ENCODE measurements at places on chromosomes 11 and 22.

GRCh38 chr22:20044495-20045151 is 23.7 kb downstream of the TANGO2 start:
- DNase-seq, result no peak

DNA sequence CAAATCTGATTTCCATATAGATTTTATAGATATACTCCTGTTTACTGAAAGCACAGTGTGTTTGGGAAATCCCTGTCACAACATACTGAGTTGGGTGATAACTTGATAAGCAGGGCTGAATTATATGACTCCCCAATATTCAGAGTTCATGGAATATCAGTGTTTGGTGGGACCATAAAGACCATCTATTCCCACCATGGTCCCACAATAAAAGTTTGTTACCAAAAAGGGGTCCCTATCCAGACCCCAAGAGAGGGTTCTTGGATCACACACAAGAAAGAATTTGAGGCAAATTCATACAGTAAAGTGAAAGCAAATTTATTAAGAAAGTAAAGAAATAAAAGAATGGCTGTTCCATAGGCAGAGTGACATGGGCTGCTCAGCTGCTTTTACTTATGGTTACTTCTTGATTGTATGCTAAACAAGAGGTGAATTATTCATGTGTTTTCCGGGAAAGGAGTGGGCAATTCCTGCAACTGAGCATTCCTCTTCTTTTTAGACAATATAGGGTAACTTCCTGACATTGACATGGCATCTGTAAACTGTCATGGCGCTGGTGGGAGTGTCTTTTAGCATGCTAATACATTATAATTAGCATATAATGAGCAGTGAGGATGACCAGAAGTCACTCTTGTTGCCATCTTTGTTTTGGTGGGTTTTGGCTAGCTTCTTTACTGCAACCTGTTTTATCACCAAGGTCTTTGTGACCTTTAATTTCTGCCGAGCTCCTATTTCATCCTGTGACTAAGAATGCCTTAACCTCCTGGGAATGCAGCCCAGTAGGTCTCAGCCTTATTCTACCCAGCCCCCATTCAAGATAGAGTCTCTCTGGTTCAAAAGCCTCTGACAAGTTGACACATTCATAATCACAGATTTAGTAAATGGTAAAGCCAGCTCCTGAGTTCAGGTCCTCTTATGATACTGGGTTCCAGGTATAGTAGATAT is 240.6 kb upstream of the PDGFD start:
- no peak for DNase-seq

DNA sequence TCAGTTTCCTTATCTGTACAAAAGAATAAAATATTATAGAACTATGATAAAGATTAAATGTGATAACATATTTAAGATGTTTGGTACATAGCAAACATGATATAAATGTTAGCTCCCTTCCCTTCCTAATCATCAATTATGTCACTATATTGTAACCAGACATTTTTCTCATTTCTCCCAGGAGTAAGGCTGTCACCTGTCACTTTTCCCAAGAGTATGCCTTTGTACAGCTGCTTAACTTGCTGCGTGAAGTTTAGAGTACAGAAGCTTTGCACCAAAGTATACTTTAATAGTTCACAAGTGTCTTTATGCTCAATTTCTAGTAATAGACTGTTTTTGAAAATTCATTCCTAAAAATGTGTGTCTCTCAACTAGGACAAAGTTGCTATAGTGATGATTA is 186.9 kb downstream of the DLG2 start:
- DNase-seq, result no peak

- DNase-seq, result no peak
Observed at GRCh38 chr11:99952816-99953215, 734.3 kb upstream of the ARHGAP42 start.

DNA sequence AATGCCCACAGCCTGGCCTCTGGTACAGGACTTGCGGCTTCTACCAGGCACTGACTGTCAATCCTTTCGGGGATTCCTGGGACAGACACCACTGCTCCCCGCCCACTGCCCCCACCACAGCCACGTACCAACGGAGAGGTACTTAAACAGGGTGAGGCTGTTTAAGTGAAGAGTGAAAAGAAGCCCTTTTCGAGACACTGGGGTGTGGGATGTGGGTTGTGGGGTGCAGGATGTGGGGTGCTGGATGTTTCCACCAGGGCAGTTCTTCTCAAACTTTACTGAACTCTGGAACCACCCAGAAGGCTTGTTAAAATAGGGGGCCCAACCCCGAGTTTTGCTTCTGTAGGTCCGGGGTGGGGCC is 34.2 kb upstream of the PRR5 start:
- no peak for DNase-seq

DNA sequence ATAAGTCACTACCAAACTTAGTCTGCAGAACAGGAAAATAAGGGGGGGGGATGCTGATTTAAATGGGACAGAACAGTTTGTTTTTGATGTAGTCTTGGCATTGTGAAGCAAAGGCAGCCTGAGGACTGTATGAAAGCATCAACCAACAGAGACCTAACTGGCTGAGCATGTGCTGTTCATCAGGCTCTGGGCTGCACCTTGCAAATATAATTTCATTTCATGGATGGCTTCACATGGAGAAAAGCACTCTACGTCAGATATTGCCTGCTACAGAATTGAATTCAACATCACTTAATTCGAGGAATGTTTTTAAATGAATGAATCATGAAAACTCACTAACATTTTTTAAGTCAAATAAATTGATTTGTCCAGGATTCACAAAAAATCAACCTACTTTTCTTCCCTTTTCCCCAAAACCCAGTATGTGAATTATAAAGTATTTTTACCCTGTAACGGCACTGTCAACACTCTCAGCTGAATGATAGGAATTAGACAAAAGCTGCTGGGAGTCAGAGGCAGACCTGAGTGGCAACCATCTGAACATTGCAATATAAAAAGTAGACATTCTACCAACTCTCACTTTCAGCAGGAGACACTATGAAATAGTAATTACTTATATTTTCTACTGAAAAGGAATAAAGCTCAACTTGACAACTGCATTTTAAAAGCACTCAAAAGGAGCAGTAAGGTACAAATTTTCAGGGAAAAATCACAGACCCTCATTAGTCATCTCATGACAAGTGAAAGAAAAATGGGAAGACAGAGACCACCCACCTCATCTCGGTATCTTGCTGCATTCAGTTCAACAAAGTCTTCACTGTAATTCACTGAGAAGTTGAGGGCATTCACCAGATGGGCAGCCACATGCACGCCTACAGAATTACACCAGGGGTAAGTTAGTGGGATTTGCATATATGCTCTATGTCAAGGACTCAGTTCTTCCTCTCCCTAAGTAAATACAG is 47.5 kb downstream of the NOX4 start:
- DNase-seq, result no peak

GRCh38 chr11:128955636-128956035 is 13.0 kb upstream of the TP53AIP1 start:
- no peak for DNase-seq

DNA sequence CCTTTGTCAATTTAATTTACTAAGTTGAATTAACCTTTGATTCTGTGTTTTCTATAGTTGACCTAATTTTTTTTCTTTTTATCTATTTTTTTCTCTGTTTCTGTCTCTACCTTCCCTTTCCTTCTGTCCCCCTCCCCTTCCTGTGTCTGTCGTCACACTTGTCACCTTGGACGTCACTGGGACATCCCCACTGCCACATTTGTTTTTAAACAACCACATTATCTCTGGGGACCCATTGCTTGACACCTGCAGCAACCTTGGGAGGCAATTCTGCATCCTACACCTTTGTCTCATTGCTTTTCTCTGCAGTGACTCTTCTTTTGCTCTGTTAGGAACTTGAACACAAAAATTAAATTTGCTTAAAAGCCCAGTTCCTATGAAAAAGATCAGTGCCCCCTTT is 51.8 kb upstream of the TTC12 start:
- no peak for DNase-seq

DNA sequence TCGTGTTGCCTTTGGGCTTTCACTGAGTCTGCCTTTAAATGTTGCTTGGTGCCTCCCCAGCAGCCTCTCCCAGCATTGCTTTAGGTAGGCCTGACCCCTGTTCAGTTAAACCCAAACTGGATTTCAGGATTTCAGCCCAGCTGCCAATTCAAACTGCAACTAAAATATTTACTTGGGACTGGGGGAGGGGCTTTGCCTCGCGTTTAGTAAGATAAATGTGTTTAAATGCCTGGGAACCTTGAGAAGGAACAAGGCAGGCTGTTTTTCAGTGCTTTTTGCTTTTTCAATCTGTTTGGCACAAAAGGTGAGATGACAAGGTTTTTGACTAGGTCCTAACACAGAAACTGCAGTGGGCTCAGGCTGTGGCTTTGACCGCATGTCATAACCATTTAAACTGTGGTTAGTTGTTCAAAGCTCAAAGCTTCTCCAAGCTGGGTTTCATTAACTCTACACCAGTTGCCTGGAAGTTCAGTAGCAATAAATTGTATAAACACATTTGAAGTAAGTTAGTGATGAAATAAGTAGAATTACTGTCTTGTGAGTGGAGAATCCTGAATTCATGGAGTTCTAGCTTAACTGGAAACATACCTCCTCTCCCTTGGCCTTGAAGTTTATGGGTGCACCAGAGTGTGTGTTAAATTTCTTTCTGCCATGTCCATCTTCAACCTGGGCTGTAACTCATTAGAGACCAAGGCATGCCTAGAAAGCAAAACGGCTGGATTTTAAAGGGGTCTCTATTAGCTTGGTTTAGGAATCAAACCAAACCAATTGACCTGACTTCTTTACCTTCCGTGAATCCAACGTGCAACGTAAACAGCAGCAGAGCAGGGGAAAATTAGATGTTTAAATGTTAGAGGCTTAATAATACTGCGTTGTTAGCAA is 3.6 kb downstream of the PKNOX2 start:
- no peak for DNase-seq

GRCh38 chr11:57255618-57256017 is 18.6 kb upstream of the APLNR start:
- no peak for DNase-seq

GRCh38 chr11:416757-417621 is 2.2 kb upstream of the SIGIRR start:
- DNase-seq, result no peak

- no peak for DNase-seq
Observed at GRCh38 chr11:24206030-24206429, 290.8 kb upstream of the LUZP2 start.

- DNase-seq, result no peak
Observed at GRCh38 chr11:68312117-68312779, at the start of gene LRP5. Gene LRP5, plus strand, starts transcription at chr11:68312591. Its CDS starts 124 bp downstream, at chr11:68312715.

DNA sequence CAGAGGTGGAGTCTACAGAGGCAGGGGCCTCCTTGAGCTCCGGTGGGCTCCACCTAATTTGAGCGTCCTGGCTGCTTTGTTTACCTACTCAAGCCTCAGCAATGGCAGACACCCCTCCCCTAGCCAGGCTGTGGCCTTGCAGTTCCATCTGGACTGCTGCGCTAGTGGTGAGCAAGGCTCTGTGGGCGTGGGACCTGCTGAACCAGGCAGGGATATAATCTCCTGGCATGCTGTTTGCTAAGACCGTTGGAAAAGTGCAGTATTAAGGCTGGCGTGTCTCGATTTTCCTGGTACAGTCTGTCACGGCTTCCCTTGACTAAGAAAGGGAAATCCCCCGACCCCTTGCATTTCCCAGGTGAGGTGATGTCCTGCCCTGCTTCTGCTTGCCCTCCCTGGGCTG is 77.7 kb downstream of the GDPD4 start:
- DNase-seq, result no peak

DNA sequence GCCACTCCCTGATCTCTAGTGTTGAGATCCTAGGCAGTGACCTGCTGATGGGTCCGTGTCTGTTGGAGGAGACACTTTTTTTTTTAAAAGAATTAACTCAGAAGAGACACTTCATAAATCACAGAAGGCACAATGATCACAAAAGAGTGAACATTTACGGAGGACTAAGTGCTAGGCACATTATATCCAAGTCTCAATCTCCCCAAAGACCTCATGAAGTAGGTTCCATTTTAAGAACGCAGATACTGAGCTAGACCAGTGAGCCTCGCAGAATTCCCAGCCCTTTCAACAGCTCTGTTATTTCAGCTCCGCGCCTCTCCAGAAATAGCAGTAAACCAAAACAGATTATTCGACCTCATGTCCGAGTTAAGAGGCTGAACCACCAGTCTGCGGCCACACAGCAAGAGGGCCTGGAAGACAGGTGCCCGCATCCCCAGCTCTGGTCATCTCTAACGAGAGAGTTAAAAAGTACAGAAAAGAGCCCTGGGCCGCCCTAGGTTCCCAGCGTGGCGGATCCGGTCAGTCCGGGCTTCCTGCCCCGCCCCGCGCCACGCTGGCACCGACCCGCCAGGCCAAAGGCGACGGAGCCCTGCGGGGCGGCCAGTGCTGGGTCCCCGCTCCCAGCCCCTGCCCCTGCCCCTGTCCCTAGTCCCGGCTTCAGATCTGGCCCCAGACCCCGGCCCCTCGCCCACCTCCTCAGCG is 612 bp downstream of the XBP1 start:
- no peak for DNase-seq

- no peak for DNase-seq
Observed at GRCh38 chr11:67118181-67118766, 789 bp upstream of the KDM2A start.

- no peak for DNase-seq
Observed at GRCh38 chr11:34667810-34668582, 47.1 kb downstream of the EHF start.

DNA sequence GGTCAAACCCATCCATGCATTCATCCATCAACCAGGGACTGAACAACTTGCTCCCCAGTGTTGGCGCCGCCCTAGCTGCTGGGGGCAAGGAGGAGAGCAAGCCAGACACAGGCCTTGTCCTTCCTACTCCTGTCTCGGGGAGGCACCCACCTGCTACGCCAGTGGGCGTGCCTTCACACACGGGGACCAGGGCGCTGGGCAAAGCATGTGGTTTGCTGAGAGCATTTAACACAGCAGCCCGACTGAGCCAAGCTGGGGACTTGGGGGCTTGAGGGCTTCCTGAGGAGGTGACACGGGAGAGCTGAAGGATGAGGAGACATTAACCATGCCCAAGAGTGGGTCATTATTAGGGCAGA is 30.6 kb downstream of the CACNA1I start:
- DNase-seq, result no peak

DNA sequence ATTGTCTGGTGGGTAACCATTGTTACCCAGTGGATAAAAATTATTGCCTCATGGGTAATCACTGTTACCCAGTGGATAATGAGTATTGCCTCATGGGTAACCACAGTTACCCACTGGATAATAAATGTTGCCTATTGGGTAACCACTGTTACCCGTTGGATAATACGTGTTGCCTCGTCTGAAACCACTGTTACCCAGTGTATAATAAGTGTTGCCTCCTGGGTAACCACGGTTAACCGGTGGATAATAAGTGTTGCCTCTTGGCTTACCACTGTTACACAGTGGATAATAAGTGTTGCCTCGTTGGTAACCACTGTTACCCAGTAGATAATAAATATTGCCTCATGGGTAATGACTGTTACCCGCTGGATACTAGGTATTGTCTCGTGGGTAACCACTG is 20.9 kb upstream of the NXPE4 start:
- no peak for DNase-seq

GRCh38 chr11:116366980-116367645 is 405.7 kb downstream of the BUD13 start:
- no peak for DNase-seq

DNA sequence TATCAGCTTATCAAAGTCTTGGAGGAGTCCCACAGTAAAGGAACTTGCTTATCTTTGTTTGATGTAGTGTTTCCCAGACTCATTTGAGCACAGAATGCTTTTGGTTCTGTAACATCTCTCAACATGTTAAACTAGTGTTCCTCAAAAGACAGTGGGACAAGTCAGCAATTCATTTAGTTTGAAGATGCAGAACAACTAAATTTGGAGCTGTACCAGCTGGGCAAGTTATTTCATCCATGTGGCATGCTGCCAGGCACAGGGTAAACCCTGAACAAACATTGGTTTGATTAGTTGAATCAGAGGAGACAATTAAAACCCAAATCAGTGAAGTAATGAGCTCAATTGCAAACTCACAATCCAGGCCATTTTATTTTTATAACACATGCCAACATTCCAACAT is 141.2 kb downstream of the CSNK2A3 start:
- DNase-seq, result no peak

All from stimulated activated CD4-positive, alpha-beta T cell treated with anti-CD3 and anti-CD28 coated beads, Interleukin-2, amount 100 ng/mL, for 48 hours (primary cell).